ENCODE measurements at places on chromosomes 6 and 20. TPM values are rescaled to one million over a fixed set of nuclear protein-coding genes. Genes with fewer than 3 reads are reported as not detected.

GRCh38 chr6:142857233-142857761 lies 87.7 kb downstream of the HIVEP2 start:
- DNase-seq: no peak
- H3K27me3 ChIP-seq: no peaks in the 10 kb centered on the region
- peaks cover 71% of the 10 kb centered on the region for H3K4me1 ChIP-seq
- peak overlapping the region; percentile 93 for H3K27ac ChIP-seq

- H3K27ac ChIP-seq: peak overlapping the region; percentile 71
- H3K27me3 ChIP-seq: no peaks in the 10 kb centered on the region
- no peak overlapping the region for H3K4me3 ChIP-seq
- H3K4me1 ChIP-seq: peaks cover 10% of the 10 kb centered on the region
- peaks cover 4% of the 10 kb centered on the region for H3K36me3 ChIP-seq
- DNase-seq: peak; percentile 46
These were observed 28.4 kb downstream of the WRNIP1 start for GRCh38 chr6:2793534-2794151.

- no peak for DNase-seq
- no peaks in the 10 kb centered on the region for H3K27me3 ChIP-seq
- H3K4me1 ChIP-seq: no peaks in the 10 kb centered on the region
- no peaks in the 10 kb centered on the region for H3K36me3 ChIP-seq
These were observed 96.2 kb upstream of the VGLL2 start for GRCh38 chr6:117169064-117169665.

APOM gene
- 2.1 TPM for total RNA-seq

CGA gene
- total RNA-seq: not detected
